CD8-positive, alpha-beta memory T cell (primary cell): ENCODE measurements at places on chromosomes 4 and X.

DNA sequence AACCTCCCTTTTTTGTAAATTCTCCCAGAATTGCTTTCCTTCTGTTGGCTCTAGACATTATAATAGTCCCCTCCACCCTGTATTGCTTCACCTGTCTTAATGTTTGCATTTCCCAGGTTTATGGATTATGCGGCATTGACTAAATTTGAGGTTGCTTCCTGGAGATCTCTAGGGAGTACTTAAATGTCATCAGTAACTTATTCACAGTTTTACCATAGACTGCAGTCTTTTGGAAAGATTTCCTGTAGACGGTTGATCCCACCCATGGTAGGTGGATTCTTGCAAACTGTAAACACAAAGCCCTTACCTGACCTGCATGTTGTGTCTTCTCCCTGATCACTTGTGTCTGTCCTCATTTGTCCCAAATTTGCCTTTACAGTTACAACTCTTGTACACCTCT is 6.2 kb upstream of the NOX1 start:
- DNase-seq, result no peak

DNA sequence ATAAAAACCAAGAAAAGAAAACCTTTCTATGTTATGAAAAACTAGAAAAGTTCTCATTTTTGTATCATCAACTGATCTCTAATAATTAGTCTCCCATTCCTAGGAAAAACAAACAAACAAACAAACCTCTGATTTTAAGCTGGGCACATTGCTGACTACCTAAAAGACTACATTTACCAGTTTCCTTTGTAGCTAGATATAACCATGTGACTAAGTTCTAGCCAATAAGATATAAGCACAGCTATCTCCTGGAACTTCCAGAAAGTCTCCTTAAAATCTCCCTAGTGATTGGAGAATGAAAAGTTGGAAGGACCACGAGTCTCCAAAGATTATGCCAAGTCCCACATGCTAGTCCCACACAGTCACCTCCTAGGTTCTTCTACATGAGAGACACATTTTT is 108.9 kb downstream of the NR3C2 start:
- DNase-seq, result no peak

DNA sequence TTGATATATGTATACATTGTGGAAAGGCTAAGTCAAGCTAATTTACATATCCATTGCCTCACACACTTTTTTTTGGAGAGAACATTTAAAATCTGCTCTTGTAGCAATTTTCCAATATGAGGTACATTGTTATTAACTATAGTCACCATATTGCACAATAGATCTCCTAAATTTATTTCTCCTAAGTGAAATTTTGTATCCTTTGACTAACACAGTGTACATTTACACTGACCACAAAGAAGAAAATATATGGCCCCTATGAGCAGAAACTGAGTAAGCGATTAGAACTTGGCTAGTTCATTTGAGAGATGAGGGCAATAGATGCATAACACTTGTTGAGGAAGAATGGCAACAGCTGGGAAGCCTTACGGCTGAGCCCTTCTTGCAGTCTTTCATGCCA is 20.3 kb upstream of the GUCY1B1 start:
- no peak for DNase-seq

- no peak for DNase-seq
Measured at GRCh38 chr4:23260511-23260910, 567.8 kb downstream of the GBA3 start.

GRCh38 chrX:85024044-85024443 is 20.4 kb downstream of the APOOL start:
- DNase-seq, result no peak

DNA sequence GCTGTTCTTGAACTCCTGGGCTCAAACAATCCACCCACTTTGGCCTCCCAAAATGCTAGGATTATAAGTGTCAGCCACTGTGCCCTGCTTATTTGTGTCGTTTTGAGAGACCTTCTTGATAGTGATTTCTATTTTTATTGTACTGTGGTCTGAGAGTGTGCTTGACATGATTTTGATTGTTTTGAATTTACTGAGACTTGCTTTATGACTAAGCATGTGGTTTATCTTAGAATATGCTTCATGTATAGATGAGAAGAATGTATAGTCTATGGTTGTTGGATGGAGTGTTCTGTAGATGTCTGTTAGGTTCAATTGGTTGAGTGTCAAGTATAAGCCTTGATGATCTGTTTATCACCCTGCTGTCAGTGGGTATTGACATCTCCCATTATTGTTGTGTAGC is 789.3 kb downstream of the IL1RAPL1 start:
- no peak for DNase-seq

GRCh38 chr4:155711556-155711955 is 44.9 kb downstream of the GUCY1A1 start:
- DNase-seq, result no peak

- no peak for DNase-seq
Measured at GRCh38 chr4:138736362-138736761, 279.2 kb upstream of the NOCT start.

GRCh38 chr4:113977526-113977855 is 2.0 kb downstream of the ARSJ start:
- no peak for DNase-seq
